ENCODE measurements at places on chromosomes 4 and X.
A peak's percentile ranks its signal among the peaks of the same experiment; 100 is the strongest.

- no peak for DNase-seq
Measured at GRCh38 chr4:99504804-99505502, 5.9 kb upstream of the C4orf17 start.

DNA sequence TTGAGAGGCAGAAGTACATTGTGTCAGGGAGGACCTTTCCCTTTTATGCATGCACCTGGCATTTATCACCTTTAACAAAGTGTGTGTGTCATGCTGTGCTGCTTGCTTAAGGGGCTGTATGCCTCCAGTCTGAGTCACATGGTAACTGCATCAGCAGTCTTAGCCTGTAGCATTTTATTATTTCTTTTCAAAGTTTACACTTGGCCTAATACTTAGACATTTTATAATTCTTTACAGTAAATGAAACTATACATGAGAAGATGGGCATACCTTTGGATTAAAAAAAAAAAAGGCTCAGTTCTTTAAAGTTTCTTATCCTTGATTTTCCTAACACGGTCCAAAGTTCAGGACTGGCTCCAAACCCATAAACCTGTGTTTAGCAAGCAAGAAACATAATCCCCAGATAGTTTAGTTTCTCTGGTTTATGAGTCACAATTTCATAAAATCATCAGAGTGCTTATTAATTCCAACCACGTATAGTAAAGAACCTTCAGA, 14.6 kb downstream of the NPNT start:
- no peak for DNase-seq

- DNase-seq, result peak; percentile 32
Measured at GRCh38 chr4:86730310-86730709, 118.9 kb downstream of the SLC10A6 start.

DNA sequence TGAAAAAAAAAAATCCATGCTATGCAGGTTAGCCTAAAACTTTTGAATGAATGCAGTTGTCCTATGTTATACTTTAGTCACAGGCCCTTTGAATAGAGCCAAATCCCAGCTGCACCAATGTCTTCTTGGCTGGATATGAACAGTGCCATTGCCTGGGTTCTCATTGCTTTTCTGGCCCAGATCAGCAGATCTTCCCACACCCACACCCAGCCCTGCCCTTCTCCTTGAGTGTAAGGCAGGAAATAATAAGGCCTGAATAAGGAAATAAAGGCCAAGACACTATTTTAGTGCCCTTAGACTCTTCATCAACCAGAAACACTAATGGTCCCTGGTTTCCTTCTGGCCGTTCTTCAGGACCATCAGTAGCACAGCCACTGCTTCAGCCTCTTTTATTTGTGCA, 66.6 kb downstream of the USP38 start:
- DNase-seq, result no peak

DNA sequence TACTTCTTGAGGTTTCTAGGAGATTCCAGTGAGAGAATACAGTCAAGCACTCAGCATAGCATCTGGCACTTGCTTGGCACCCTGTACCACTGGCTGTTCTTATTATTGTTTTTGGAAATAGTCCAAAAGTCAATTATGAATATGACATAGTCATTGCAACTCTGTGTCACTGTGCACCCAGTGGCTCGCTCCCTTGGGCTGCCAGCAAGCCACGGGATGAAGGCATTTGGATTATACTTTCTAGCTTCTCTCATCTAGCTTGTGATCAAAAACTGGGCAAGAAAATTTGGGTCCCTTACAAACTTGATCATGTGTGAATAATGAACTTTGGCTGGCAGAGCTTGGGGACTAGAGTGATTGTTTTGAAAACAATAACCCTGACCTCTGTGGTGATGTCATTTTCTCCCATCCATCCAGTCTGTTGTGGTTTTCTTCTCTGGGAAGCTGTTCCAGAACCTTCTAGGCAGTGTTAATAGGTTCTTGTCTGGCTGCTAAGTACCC, 32.7 kb upstream of the LIMCH1 start:
- peak; percentile 41 for DNase-seq

DNA sequence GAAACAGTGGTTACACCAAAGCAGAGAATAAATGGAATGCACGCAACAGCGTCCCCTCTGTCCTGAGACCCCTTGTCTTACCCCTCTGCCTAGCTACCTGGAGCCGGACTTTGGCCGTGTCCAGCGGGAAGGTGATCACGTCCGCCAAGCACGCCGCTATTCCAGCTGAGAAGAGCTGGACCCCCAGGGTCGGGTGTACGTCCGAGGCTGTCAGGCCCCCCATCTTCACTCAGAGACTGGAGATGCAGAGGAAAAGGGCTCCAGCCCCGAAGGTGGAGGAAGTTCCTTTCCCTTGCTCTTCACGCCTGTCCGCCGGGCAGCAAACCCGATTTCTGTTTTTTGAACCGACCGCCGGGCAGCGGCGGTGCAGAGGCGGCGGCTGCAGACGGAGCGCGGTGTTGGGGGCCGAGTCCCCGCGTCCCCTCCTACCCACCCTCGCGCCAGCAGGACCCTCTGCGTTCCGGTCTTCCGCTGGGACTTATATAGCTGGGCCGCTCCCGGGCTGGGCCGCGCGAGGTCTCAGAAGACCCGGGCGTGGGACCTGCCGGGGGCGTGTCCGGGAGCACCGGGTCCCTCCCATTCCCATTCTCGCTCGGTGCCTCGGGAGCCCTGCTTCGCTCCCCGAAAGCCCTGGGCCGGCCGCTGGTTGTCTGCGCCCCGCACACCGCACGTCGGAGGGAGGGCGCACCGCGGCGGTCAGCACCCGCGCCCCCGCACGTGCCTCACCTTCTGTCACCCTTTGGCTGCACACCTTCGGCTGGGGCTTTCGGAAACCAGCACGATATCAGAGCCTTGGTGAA, at the start of gene UCP1:
Gene UCP1 (minus strand): TSS at position 455 of the 800 bp plus-strand sequence. CDS start 232 bp downstream, at position 223.
- DNase-seq, result peak; percentile 7

DNA sequence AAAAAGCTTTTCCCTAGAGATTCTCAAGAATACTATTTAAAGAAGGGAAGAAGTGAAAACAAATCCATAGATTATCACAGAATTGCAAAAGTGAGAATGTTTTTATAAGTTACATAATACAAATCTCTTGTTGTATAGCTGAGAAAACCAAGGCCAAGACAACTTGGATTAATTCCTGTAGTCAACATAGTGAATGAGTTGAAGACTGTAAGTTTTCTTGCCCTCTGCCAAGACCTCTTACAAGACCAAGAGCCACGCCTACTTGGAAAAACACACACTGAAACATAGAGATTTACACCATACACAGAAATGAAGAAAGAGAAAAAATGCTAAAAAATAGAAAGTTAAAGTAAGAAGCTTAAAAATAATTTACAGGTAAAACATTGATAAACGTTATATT, 2024.0 kb downstream of the PCDH7 start:
- DNase-seq, result no peak

GRCh38 chr4:73891326-73891725, 22.1 kb downstream of the CXCL1 start:
- no peak for DNase-seq

GRCh38 chr4:162732876-162733275, 433.8 kb downstream of the NAF1 start:
- no peak for DNase-seq

DNA sequence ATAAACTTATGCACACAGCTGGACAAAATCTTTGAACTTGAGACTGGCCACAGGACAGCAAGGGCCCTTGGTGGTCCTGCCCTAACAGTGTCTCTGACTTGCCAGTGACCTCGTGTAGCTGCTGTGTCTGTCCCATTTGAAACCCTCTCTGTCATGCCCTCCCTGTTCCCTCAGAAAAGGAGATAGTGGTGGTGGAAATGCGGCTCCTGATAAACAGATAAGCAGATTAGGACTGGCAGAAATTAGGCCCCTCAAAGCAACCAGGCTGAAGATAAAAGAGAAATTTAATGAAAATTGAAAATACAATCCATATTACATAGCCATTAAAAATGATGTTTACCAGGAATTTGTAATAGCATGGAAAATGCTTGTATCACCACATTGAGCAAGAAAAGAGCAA, 136.6 kb upstream of the ATP6AP2 start:
- DNase-seq, result no peak

DNA sequence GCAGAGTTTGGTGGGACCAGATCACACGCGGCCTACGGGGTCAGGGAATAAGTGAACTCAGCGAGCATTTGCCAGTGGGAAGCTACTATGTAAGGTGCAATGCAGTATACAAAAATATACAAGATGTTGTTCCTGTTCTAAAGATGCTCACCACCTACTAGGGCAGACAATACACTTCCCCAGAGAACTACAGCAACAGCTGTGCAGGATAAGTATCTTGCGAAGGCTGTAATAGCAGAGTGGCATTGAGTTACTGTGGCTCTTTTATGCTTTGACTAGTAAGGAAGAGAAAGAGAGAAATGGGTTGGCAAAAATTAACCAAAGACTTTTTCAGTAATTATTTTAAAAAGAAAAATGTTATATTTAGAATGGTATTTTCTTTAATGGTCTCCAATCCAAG, 61.2 kb downstream of the CDS1 start:
- no peak for DNase-seq

GRCh38 chr4:139841464-139842195, 176.0 kb downstream of the MGST2 start:
- no peak for DNase-seq

GRCh38 chr4:5995901-5996623, 22.2 kb downstream of the C4orf50 start:
- DNase-seq, result no peak

DNA sequence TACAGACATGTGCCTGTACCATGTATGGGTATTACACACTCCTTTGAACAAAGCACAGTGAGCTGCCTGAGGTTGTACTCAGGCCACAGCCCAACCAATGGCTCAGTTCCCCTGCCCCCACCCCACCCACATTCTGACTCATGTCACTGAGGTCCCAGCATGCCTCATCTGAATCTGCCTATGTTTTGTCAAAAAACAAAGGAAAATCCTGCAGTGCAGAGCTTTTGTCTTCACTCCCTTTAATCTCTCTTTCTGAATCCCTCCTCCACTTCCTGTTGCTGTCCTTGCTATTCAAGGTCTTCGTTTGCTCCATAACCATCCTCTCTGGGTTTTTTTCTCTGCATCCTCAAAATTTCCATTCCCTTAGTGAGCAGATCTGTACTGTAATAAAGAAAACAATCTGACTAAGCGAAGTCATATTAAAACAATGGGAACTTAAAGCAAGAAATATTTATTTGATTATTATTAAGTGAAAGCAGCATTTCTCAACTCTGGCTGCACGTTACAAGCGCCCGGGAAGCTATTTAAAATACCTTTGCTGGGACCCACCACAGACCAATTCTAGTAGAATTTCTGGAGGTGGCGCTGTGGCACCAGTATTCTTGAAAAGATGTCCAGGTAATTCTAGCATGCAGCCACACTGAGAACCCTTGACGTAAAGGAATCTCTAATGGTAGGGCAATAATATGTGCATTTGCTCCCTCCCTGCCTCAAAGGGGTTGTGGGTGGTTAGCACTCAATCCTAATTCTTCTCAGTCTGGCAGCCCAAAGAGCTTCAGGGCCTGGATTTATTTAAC, 8.7 kb downstream of the GUCY2F start:
- DNase-seq, result peak; percentile 51

- DNase-seq, result peak; percentile 23
Measured at GRCh38 chr4:80336582-80336981, 1.1 kb downstream of the CFAP299 start.

DNA sequence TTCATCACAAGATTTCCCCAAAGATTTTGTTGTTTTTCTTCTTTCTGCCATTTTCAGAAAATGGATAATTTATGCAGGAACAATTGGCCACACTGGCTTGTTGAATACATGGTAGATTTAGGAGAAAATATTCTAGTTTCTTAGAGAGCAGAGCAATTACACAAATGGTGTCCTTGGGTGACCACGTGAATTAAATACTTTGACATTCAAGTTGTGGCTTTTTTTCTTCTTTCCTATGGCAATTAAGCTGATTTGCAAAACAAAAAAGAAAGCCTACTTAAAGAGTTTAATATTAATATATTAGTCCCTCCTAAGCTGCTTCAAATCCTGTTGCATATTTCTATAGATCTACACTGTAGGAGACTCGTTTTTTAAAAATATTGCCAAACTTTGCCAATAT, 133.0 kb upstream of the HTR2C start:
- DNase-seq, result no peak

- no peak for DNase-seq
Measured at GRCh38 chrX:56066016-56066415, 166.1 kb upstream of the KLF8 start.

DNA sequence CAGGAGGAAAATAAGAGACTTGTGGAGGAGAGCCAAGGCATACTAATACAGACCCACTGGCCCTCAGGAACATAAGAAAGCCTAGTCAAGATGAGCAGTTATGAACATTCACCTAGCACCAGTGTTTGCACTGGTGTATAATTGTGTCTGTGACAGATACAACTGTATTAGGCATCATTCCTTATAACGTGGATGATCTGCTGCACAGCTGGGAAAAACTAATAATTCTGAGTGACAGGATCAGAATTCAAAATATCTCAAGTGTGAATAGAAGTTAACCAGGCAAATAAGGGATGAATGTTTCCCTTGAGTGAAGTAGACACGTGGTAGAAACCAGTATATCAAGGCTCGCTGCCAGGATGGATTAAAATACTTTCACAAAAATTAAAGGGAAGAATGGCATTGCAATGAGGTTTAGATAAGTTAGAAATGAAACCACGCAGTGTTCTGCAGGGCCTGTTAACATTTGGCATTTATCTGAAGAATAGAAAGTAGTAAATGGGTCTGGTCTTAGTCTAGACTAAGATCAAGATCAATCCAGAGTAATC, 325.9 kb downstream of the EPHA5 start:
- DNase-seq, result peak; percentile 22

- DNase-seq, result peak; percentile 57
Measured at GRCh38 chr4:74838746-74839370, 44.5 kb upstream of the BTC start.

All from iris pigment epithelial cell (primary cell).